Globus pallidus (tissue), 1 donor: ENCODE measurements at places on chromosomes 7 and 10.

- DNase-seq: no peak
These were observed 448.9 kb upstream of the FOXK1 start for GRCh38 chr7:4233146-4233545.

DNA sequence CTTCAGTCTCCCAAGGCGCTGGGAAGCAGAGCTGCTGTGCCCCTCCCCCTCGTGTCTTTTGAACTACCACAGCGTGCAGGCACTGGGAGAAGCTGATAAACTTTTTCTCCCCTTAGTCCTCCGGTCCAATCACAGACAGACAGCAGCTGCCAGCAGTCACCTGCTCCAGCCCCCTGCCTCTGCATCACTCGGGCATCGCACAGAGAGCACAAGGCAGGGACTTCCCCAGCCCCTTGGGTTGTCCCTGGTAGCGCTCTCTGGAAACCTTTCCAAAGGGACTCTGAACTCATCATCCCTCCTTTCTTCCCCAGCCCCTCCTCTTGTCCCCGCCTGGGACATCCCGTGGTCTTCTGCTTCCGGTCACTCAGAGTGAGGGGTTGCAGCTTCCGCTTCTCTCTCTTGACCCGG, 1.4 kb upstream of the NEUROG3 start:
- no peak for DNase-seq

- no peak for DNase-seq
These were observed 1.6 kb downstream of the LRRD1 start for GRCh38 chr7:92177362-92177761.

GRCh38 chr7:33243319-33243881, 114.0 kb downstream of the BBS9 start:
- peak; percentile 35 for DNase-seq

DNA sequence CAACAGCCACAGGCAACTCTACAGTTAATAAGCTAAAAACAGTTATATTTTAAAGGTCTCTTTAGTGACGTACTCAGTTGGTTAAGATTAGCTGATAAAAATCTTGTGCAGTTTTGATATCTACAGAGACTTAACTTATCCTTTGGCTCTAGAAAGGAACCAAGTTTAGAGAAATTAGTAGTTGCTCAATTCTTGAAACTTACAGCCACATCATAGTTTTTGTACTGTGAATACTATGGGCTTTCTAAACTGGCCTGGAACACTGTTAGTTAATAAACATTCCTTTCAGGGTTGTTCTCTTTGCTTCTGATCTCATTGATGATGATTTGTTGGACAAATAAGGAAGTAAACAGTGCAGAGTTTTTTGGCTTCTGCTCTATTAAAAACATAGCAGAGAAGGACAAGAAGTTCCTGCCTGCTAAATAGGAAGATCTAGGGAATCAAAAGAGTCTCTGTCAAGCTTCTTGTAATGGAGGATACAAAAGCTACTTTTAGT, 73.1 kb downstream of the MKLN1 start:
- DNase-seq: peak; percentile 45

GRCh38 chr10:71040343-71040742, 152.0 kb upstream of the PCBD1 start:
- no peak for DNase-seq

GRCh38 chr7:147999962-148000361, 590.6 kb upstream of the C7orf33 start:
- DNase-seq: no peak

DNA sequence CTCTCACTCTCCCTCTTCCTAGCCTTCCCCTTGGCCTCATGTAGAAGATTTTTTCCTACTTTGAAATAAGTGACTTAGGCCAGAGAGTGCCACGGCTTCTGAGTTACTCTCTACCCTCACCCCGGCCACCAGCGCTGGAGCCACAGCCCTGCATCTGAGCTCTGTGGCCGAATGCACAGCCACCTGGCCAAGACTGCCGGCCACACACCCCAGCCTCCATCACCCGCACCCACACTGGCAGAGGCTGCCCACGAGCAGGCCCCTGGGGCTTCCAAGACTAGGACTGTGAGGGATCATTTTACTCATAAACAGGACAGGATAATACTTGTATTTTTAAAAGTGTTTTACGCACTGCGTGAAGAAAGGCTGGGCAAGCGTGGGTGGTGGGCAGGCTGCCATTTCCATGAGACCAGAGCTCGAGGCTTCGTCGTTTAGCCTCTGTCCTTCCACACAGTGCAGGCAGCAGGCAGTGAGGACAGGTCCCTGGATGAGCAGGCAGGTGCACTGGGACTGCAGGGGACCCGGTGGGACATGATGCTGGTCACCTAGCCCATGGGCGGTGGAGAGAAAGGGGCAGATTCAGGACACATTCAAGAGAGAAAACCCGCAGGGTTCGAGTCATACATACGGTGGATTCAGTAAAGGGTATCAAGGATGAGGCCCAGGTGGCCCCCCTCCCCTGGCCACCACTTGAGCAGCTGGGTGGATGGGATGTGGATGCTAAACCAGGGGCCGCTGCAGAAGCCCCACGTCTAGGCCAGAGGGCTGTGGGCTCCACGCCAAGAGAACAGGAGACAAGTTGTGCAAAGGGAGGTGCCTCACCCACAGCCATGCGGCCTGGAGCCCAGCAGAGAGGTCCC, 35.5 kb upstream of the RNF32 start:
- DNase-seq: no peak

GRCh38 chr7:131624536-131624935, 68.1 kb upstream of the PODXL start:
- no peak for DNase-seq

DNA sequence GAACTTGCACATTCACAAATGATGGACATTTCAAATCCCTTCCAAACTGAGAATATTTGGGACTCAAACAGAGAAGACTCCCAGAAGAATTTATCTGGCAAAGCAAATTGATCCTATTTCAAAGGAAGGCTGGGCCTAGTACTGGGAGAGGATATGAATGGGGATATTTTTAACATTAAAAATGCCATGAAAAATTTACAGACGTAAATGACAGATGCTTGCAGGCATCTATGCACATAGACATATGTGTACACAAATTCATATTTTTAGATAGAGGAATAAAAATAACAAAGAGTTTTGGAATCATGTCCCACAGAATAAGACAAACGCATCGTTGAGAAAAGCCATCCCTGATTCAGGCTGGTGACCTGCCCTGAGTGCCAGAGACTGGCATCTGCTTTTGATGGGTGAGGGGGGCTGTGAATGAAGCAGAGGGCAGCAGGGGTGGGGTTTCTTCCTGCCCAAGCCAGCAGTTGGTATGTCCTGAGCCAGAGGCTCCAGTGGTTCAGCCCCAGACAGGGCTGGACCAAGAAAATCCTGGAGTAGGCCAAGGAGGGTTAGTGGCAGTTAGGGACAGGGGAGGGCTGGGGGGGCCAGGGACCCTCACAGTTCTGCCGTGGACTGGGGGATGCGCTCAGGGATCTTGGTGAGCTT, 138.5 kb downstream of the SLIT1 start:
- no peak for DNase-seq

DNA sequence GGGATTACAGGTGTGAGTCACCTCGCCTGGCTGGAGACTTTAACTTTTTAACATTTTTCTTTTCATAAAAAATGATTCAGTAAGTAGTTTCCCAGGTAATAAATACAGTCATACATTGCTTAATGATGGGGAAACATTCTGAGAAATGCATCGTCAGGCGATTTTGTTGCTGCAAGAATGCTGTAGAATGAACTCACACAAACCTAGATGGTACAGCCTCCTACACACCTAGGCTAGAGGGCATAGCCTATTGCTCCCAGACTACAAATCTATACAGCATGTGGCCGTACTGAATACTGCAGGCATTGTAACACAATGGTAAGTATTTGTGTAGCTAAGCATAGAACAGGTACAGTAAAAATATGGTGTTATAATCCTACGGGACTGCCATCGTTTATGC, 108.5 kb upstream of the SFMBT2 start:
- no peak for DNase-seq

- DNase-seq: no peak
These were observed 6.4 kb downstream of the DPYSL4 start for GRCh38 chr10:132192991-132193665.

- peak; percentile 76 for DNase-seq
These were observed 70.5 kb downstream of the SEMA3A start for GRCh38 chr7:84123965-84124547.

GRCh38 chr10:60769406-60769805, 8.9 kb upstream of the CDK1 start:
- DNase-seq: no peak

- no peak for DNase-seq
These were observed 56.8 kb downstream of the SDHAF3 start for GRCh38 chr7:97174303-97174702.

GRCh38 chr7:49638166-49638565, 135.3 kb upstream of the VWC2 start:
- no peak for DNase-seq
